ENCODE measurements at places on chromosomes 16 and 17.

DNA sequence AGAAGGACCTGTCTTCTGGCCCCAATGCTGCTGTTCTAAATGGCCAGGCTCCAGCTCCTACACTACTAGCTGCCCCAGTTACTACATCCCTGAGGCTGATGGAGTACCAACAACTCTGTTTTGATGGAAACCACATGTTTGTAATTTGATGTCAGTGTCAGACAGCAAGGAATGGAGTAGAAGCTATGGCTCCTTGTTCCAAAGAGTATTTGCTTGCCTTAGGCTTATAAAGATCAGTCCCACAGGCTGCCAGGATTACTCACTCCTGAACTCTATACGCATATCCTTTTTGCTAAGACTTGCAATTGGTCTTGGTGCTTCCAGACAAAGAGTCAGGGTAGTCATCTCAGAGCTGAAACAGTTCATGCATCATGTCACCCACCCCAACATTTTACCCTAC lies 139.6 kb downstream of the HS3ST3A1 start:
- no peak for DNase-seq

- DNase-seq: no peak
Measured at GRCh38 chr17:40791787-40792436, 7.8 kb downstream of the KRT28 start.

DNA sequence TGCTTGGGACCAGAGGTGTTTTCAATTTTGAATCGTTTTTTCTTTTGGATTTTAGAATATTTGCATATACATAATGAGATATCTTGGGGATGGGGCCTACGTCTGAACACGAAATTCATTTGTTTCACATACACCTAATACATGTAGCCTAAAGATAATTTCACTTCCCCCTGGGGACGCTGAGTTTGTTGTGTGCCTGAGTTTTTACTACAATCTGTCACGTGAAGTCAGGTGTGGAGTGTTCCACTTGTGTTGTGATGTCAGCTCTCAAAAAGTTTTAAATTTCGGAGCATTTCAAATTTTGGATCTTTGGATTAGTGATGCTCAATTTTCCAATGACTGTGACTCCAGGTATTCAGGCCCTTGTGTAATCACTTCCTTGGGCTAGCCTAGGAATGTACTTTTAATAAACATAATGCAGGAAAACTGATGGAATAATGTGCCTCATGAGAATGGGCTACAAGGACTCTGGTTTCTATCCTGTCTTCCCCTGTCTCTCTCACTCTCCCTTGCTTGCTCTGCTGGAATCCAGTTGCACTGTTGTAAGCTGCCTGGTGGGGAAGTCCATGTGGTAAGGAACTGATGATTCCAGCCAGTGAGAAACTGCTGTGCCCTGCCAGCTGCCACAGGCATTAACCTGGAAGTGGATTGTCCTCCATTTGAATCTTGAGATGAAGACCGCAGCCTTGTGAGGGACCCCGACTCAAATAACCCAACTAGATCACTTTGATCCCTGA lies 403.8 kb downstream of the SHISA9 start:
- DNase-seq: no peak

DNA sequence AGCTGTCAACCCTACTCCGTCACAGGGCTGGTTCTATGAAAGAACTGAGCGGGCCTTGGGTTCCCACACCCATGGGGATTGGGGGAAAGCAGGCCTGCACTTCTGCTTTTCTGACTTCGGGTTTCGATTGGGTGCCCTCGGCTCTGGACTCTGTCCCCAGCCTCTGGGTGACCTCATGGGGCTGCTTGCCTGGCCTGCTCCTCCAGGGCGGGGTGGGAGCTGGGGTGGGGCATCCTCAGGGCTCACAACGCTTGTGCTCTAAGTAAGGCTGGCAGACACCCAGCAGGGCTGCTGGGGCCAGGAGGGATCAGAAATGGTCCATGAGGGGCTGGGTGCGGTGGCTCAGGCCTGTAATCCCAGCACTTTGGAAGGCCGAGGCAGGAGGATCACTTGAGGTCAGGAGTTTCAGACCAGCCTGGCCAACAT lies 19.2 kb downstream of the ARHGAP27 start:
- no peak for DNase-seq

- no peak for DNase-seq
Measured at GRCh38 chr17:27471321-27472269, 15.3 kb downstream of the KSR1 start.

DNA sequence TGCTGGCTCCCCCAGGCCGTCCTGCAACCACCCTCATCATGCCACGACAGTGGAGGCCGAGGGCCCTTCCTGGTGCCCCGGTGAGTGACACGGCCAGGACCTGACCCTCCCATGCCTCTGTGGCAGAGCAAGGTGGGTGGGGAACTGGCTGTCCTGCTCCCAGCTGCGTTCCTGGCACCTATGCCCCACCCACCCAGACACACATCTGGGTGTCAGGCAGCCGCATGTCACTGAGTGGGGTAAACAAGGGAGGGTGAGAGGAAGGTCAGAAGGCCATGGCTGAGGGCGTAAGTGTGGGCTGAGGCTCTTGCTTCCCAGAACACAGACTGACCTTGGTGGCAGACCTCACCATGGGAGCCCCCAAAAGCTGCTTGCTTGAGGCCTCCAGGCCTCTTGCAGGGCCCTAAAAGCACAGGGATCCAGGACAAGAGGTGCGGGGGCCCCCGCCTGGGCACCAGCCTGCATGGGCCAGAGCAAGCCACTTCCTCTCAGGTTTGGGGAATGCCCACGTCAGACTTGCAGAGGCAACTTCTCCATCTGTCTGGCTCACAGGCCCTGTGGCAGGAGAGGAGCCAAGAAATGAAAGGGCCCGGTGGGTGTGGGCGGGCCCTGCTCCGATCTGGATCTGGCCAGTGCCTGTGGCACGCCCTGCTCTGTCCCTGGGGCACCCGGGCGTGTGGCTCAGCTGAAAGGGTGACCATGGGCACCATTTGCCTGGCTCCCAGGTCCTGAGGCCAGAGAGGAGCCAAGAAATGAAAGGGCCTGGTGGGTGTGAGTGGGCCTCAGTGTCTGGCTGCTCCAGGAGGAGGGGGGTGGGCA lies 3.9 kb upstream of the CCDC57 start:
- no peak for DNase-seq

DNA sequence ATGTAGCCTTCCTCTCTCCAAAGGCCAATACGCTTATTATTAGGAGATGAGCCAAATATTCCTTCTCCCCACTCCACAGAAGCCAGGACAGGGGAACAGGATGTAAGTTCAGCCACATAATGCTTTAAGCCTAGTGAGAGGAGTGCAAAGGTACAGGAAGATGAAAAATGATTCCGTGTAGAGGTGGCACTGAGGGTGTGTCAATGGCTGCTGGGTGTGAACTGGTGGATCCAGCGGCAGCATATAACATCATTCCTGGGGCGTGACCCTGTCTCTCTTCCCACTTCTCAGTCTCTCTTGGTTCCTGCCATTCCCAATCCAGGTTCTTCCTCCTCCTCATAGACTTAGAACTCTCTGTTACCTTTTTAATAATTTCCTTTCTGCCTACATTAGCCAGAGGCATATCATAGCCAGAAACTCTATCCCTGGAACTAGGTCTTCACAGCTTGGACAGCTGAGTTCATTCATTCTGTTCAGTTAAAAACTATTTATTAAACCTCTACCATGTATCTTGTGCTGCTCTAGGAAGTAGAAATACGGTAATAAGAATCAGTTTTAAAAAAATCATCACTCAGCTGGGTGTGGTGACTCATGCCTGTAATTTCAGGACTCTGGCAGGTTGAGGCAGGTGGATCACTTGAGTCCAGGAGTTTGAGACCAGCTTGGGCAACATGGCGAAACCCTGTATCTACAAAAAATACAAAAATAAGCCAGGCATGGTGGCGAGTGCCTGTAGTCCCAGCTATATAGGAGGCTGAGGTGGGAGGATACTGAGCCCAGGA lies 58.0 kb upstream of the FAM20A start:
- no peak for DNase-seq

DNA sequence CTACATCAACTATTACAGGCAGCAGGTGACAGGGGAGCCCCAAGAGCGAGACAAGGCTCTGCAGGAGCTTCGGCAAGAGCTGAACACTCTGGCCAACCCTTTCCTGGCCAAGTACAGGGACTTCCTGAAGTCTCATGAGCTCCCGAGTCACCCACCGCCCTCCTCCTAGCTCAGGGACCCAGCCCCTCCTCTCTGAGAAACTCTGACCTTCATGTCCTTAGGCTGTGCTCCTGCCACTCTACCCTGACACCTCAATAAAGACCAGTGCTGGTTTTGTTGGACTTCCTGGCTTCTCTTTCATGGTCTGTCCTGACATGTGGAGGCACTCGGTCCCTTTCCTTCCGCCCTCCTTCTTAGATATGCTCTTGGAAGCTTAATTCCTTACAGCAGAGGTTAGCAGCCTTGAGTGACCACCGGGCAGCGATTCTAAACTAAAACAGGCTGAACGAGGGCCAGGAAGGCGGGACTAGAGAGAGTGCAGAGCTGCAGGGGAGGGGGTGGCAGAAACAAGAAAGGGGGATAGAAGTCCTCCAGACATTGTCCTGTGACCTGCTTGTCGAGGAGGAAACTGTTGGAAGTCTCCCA lies 915 bp downstream of the AHSP start:
- no peak for DNase-seq

GRCh38 chr16:25311950-25312349 lies 54.3 kb upstream of the ZKSCAN2 start:
- DNase-seq: no peak

- no peak for DNase-seq
Measured at GRCh38 chr16:19883966-19884485, 622 bp downstream of the GPRC5B start.

GRCh38 chr17:16428098-16428882 lies 12.9 kb downstream of the TRPV2 start:
- no peak for DNase-seq

DNA sequence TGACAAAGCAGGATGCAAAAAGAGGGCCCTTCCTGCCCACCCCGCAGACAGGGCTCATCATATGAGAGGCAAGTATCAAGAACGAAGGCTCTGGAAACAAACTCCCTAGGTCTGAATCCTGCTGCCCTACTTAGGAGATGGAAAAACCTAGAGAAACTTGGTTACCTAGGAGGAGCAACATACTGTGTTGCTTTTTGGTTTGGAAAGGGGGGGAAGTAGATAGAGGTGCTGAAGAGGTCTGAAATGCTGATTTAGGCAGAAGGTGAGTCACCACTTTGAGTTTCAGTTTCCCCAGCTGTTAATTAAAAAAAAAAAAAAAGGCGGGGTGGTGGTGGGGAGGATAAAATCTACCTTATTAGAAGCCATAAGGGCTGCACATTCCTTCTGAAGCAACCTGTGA lies 1.5 kb downstream of the N4BP1 start:
- DNase-seq: peak; percentile 28

DNA sequence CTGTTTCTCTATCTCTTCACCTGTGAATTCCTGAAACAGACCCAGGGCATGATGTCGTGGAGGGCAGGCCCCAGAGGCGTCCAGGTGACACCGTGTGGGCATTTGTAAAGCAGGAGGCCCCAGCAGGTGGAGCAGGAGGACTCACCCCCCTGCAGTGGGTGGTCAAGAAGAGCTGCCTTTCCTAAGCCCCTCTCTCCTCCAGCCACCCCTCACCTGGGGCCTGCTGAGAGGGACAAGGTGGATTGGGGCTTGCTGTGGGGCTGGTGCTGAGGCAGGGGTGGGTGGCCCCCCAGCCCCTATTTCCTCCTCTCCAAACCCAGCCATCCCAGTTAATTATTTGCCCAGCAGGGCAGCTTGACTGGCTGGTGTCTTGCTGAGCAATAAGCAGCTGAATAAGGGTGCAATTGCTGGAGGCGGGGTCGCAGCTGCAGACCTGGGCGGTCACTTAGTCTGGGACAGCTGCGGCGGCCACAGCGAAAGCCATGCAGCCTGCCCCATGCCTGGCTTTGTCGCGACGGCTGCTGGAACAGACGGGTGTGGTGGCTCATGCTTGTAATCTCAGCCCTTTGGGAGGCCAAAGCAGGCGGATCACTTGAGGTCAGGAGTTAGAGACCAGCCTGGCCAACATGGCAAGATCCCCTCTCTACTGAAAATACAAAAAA lies 56.4 kb downstream of the JPH3 start:
- no peak for DNase-seq

DNA sequence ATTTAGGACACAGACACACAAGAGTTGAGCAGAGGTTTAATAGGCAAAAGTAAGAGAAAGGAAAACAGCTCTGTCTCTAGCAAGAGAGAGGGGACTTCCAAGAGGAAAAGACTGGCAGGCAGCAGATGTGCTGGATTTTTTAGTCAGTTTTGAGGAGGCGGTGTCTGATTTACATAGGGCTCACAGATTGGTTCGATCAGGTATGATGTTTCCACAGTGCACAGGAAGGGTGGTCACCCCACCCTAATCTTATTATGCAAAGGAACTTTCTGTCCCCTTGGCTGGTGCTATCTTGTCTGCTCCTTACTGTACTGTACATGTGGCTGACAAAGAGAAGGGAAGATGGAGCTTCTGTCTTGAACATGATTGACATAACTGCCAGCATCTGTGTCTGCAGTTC lies 25.3 kb downstream of the BFAR start:
- no peak for DNase-seq

- DNase-seq: no peak
Measured at GRCh38 chr17:7629939-7630571, at the start of gene SHBG. Gene SHBG (plus strand): TSS chr17:7630135. CDS start chr17:7630173, 38 bp downstream.

- DNase-seq: no peak
Measured at GRCh38 chr17:44093231-44093900, 22.8 kb downstream of the G6PC3 start.

- DNase-seq: no peak
Measured at GRCh38 chr16:29898135-29898803, 1.1 kb downstream of the SEZ6L2 start.

- no peak for DNase-seq
Measured at GRCh38 chr16:84156342-84156784, 11.3 kb downstream of the DNAAF1 start.

DNA sequence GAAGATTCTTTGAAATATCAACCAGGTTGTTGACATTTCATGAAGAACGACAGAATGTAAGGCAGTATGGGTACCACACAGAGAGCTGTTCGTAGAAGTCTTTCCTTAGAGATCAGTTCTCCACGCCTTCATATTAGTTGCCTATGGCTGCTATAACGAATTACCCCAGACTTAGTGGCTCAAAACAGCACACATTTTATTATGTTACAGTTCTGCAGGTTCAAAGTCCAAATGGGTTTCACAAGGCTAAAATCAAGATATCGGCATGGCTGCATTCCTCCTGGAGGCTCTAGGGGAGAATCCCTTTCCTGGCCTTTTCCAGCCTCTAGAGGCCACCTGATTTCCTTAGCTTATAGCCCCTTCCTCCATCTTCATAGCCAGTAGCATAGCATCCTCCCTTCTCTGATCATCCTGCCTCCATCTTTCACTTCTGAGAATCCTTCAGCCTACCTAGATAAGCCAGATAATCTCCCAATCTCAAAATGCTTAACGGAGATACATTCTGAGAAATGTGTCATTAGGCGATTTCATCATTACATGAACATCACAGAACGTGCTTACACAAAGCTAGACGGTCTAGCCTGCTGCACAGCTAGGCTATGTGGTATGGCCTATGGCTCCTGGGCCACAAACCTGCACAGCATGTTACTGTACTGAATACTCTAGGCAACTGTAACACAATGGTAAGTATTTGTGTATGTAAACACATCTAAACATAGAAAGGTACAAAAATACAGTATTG lies 26.0 kb downstream of the ERCC4 start:
- no peak for DNase-seq

DNA sequence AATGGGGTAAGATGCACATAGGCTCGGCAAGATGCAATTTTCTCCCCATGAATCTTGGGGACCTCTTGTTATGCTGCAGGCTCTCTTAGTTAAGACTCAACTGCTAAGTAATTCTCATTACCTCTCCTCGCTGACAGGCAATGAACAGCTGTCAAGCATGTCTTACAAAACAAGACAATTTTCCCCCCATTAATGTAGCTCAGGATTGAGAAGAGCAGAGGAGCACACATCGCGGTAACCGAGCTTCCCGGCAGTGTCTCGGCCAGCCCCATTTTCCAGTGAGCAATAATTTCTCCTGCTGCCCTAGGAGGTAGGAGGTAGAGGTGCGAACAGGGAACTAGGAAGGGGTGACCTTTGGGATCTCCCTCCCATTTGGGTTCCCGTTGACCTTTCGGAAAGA lies 272.1 kb downstream of the HAPSTR1 start:
- peak; percentile 19 for DNase-seq

All from vagina (tissue), 2 donors.